Stimulated activated CD4-positive, alpha-beta T cell treated with anti-CD3 and anti-CD28 coated beads, TNF-alpha, amount 100 ng/mL, for 1 hour (primary cell): ENCODE measurements at places on chromosomes 1 and 21.

- DNase-seq, result peak; percentile 40
Observed at GRCh38 chr1:52636721-52637695, 4.0 kb downstream of the SHISAL2A start.

GRCh38 chr1:161499099-161500039 is 5.9 kb upstream of the FCGR2A start:
- DNase-seq, result no peak

DNA sequence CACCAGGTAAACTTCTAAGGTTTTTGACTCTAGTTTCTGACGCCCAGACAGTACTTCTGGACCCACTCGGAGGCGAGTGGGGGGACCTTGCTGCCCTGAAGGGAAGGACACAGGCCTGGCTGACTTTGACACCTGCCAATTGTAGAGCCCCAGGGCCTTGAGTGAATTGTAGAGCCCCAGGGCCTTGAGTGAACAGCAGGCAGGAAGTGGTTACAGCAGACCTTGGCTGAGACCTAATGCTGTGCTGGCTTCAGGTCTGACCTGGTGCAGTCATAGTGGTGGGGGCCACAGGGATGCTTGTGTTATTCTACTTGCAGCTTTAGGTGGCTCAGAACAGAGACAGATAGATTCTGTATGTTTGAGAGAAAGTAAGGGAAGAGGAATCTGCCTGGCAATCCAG is 344.3 kb downstream of the DUSP10 start:
- DNase-seq, result no peak

GRCh38 chr1:185704181-185704580 is 30.0 kb upstream of the HMCN1 start:
- no peak for DNase-seq

- DNase-seq, result no peak
Observed at GRCh38 chr21:37139902-37140301, 66.8 kb downstream of the TTC3 start.

- no peak for DNase-seq
Observed at GRCh38 chr1:66676613-66677298, 75.5 kb upstream of the DYNLT5 start.

DNA sequence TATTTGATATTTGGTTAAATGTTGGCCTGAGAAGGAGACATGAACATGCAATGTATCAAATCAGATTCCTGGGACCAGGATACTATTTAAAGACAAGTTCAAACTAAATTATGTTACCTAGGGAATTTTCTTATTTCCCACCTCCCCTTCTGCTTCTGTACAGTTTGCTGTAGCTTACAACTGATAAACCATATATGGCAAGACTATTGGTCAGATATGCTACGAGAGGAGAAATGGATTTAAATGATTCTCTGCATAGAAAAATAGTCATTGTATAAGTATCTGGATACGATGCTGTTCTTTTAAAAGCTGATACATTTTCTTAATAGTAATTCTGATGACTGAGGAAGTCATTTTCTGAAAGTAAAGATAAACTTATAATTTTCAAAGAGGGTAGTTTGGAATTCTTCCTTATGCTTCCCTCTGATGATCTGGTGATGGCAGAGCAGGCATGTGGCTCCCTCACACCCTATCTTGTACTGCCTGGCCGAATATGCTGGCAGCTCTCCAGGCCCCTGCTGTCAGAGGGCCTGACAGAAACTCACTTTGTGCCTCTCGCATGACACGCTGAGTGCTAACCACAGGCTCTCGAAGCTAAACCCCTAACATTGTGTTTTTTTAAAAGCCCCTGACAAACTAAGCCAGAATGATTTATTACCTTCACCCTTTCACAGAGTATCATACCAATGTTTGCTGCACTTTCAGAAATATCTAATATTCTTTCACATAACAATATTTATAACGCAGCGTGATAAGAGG is 19.4 kb downstream of the RRP15 start:
- no peak for DNase-seq

GRCh38 chr1:163085904-163086268 is 16.7 kb downstream of the RGS4 start:
- no peak for DNase-seq

GRCh38 chr1:17280436-17280835 is 27.6 kb upstream of the PADI4 start:
- DNase-seq, result no peak

DNA sequence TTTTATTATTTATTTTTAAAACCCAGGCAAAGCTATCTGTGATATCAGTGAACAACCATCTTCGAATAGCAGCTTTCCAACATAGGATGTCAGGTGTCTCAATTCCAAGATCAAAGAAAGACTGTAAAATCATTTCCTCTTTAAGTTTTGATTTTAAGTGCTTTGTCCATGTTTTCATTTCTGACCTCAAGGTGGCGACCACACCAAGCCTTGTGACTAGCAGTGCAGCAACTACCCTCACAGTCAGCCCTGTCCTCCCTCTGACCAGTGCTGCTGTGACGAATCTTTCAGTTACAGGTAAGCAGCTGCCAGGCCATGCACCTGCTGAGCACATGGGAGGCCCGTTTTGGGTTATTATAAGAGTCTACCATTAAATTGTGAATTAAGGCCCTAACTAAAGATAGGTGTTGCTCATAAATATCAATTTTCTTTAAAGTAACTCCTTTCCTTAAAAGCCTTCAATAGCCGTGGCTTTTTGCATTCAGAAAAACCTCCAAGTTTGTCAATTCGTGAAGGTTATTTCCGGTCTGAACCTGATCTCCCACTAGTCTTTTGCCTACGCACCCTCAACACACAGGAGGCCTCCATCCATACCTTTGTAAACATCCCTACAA is 117.0 kb downstream of the CD247 start:
- peak; percentile 13 for DNase-seq

- no peak for DNase-seq
Observed at GRCh38 chr21:17738176-17738953, 80.8 kb downstream of the C21orf91 start.

- no peak for DNase-seq
Observed at GRCh38 chr1:199862047-199862446, 165.5 kb upstream of the NR5A2 start.

GRCh38 chr1:184953600-184954219 is 20.6 kb downstream of the NIBAN1 start:
- no peak for DNase-seq
